Activated T-helper 1 cell treated with Interleukin-2 at 50 U/mL for 16 hours (primary cell): ENCODE measurements at places on chromosomes 2 and 18.
A peak's percentile ranks its signal among the peaks of the same experiment; 100 is the strongest.

DNA sequence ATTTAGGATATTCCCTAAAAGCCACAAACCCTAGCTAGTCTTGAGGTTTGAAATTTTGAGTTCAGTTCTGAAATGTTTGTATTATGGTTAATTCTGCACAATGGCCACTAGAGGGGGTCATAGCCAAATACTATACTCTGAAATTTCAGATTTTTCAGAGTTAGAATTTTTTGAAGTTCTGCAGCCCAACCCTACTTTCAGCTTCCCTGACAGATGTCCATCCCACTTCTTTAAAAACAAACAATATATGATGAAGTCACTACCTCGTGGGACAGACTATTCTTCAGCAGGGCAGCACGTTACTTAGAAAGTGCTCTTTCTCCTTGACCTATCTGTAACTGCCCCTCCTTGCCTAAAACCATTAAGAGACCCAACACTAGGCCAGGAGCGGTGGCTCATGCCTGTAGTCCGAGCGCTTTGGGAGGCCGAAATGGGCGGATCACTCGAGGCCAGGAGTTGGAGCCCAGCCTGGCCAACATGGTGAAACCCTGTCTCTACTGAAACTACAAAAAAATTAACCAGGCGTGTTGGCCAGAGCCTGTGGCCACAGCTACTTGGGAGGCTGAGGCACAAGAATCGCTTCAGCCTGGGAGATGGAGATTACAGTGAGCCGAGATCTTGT, 48.2 kb upstream of the PAPOLG start:
- DNase-seq = no peak

DNA sequence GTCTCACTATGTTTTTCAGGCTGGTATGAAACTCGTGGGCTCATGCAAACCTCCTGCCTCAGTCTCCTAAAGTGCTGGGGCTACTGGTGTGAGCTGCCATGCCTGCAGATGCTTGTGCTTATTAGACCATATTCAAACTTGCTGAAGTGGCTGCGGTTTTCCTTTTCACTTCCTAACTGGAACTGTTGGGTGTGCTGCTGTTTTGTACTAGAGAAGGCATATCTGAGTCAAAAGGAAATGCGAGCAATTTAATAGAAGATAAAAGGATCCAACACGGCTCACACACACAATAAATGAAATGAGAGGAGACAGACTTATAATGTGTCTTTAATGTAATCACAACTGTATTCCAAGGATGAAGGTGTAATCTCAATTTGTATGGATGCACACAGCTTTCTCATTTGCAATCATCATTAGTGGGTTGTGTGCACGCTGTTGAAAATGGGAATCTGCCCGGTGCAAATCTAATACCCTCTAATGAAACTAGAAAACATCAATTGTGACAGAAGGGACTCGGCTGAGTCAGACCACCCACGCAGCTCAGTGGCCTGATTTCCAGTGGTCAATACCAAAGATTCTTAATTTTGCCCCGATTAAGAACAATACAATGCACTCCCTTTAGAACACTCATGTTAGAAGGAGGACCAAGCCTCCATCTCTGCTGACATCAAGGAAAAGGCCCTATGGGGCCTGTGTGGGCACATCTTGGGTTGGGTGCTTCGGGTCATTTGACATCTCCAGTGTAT, 532.7 kb downstream of the TDRD15 start:
- DNase-seq = no peak

DNA sequence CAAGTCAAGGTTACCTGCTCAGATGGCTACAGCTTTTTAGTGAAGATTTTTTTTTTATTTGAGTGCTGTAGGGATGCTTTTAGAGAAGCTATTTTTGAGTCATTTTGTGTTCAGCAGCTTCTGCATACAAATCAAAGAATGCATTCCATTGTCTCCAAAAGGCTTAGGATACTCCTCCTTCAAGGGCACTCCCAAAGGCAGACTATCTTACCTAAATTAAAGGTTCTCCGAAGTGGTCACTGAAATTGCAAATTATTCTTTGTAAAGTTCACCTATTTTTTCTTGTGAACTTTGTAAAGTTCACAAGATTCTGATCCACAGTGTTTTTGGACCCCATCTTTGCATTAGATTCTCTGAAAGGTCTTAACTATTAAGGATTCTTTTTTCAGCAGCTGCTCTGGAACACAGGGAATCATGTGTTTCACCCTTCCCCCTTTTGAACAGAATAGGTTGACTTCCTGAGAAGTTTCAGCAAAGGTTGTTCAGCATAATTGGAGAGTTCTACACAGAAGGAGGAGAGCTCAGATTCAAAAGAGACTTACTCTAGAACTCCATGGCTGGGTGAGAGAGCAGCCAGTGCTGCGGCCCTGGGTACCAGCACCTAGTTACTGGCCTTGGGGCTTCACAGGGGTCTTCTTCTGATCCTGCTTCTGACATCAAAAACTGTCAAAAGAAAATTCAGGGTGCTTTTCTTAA, 14.5 kb downstream of the CLIP4 start:
- DNase-seq = no peak

GRCh38 chr2:240559286-240559685, 871 bp upstream of the DUSP28 start:
- no peak for DNase-seq

- no peak for DNase-seq
Measured at GRCh38 chr2:54329482-54330161, 73.6 kb upstream of the TSPYL6 start.

DNA sequence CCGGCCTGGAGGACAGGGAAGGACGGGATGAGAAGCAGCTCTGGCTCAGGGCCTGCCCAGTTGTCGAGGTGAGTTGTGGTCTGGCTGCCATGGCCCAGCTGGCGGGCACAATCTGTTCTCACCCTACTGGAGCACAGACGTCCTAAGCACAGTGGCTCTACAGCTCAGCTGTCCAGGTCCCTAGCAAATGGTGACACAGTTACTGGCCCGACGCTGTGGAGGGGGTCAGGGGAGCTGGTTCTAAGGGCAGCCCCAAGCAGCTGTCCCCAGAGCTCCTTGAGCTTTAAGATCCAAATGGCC, 32.9 kb downstream of the KCNK3 start:
- no peak for DNase-seq

- no peak for DNase-seq
Measured at GRCh38 chr2:206845877-206846276, 80.5 kb downstream of the FASTKD2 start.

- DNase-seq = no peak
Measured at GRCh38 chr18:63575681-63576080, 11.5 kb upstream of the SERPINB13 start.

DNA sequence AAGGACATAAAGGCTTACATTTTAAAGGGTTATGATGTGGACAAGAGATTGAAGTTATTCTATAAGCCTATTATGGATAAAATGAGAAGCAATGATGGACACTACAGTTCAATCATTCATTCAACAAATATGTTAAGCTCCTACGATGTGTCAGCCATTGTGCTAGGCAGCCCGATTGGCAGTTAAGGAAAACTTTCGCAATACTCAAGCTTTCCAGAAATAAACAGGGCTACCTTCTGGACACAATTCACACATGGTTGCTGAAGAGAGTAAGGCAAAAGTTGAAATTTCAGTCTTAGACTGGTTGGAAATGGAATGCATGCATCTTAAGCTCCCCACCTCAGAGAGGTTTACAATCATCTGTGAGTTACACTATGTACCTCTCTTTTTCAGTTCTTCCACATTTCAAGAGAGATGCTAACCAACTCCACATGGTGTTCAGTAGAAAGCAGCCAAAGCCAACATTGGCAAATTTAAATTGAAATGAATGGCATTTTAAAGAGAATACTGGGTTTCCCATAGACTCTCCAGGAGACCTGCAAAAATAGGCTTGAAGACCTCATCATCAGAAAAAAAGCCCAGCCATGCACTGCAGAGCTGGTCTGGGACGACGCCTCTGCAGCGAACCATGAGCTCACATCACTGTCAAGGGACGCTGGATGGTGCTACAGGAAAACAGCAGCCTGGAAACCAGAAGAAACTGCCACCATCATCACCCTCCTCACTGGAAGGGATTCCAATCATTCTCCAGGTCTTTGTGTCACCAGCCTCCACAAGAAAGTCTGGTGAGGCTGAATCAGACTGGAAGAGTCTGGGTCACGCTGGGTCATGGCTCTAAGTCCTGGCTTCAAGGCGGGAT, 276.3 kb downstream of the AFF3 start:
- DNase-seq = no peak

DNA sequence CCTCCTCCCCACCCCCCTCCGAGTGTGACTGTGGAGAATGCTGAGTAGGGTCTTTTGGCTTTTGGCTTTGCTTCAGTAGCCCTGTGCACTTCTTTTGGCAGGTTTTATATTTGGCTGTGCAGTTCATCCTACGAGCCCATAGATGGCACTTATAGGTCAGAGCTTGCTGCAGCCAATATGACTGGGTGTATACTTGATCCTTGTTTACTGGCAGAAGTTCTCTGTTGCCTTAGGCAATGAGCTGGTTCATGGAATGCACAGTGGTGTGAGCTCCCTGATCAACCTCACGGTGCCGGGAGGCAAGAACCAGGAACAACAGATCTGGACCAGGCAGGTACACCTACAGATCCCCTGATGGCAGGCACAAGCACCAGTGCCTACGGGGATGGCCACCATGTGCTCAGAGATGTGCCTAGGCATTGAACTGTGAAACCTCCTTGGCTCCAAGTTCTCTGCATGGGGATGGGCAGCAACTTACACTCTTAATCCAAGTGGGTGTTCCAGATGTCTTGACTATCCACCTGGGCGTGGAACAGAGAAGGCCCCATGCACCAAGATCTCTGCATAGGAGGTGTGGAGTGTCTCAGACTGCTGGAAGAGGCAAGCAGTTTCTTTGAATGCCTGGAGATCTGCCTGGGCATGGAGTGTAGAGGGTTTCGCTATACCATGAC, 190.4 kb downstream of the KIAA1328 start:
- no peak for DNase-seq

DNA sequence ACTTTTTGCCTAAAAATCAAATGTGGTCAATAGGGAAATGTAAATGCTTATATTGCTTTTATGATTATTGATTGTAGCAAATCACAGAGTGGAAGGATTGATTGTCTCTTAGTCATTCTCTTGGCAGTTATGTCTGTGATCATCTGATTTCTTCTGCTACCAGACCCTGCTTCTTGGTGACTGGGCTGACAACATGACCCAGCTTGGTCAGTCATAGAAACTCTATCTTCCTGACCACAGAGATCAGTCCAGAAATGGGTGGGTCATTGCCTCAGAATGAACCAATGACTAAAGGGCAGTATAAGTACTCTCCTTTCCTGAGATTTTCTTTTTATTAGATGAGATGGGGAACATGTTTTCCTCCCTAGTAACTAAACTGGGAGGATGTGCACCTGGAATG, 87.6 kb downstream of the MAIP1 start:
- no peak for DNase-seq

GRCh38 chr2:182368446-182368845, 58.4 kb downstream of the PDE1A start:
- DNase-seq = no peak

DNA sequence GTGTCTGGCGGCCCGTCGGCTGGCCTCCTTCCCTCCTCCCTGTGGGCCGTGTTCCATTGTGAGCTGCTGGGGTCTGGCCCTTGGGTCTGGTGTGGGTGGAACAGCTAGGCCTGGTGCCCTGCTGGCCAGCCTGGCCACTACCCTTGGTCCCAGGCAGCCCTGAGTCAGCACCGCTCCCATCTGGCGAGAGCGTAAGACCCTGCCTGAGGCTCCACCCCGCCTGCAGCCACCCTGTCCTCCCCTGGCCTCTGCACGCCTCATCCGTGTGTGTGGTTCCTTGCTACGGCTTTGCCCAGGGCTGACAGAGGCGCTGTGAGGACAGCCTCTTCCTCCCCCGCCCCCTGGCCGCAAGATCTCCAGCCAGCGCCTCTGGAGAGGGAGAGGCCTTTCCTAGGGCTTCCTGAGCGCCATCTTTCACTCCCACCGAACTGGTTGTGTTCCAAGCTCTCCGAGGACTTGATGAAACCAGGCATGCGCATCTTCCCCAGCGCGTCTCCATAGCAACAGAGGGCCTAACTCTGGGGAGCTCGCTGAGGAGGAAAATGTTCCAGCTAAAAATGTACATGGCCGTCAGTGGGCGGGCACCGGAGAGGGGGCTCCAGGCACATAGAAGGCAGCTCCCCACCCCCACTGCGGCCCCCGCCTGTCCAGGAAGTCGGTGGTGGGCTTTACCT, 83.0 kb downstream of the STPG4 start:
- no peak for DNase-seq

- DNase-seq = no peak
Measured at GRCh38 chr18:78826631-78827030, 153.0 kb upstream of the SALL3 start.

- DNase-seq = no peak
Measured at GRCh38 chr2:230664128-230664527, 48.5 kb upstream of the CAB39 start.

DNA sequence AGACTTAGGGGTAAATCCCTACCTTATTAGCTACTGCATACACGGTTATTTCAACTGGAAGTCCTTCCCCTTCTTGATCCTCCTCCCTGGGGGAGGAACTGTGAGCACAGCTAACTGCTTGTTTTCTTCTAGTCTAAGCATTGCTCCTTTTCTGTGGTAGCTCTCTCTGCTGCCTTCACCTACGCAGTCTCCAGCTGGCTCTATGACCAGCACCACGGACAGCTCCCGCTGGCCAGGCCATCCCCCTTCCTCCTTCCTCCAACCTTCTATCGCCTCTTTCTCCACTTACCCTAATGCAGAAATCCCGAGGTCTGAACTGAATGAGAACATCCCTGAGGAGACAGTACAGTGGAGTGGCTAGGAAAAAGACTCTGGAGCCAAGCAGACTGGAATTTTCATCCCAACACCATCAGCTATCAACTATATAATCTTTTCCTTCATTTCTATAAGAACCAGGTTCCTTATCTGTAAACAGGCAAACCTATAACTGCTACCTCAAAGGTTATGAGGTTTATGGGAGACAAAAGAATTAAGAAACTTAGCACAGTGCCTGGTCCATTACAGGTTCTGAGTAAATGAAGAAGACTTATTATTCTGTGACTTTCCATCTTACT, 4.7 kb upstream of the CFAP65 start:
- no peak for DNase-seq

DNA sequence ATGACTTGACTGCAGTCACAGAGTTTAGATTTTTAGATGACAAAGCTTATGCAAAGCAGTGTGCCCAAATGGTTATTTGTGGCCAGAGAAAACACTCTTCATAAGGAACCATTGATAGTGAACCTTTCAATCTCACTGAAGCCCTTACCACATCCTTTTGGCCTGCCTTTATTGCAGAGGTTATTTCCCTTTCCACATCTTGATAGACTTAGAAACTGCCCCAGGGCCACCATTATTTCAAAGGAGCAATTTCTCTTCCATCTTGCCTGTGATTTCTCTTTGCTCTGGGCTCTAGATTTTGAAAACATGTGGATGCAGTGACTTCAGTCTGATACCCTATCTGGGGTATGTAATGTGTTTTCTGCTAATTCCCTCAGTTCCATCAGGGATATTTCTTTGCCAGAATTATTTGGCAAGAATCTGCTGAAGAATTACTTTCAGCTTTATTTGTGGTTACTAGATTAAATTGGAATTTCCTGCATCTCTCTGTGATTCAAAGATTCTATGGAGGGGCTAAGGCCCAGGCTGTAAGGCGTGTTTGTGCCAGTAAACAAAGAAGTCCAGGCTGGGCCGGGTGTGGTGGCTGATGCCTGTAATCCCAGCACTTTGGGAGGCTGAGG, 51.0 kb downstream of the MOGAT1 start:
- DNase-seq = no peak

- DNase-seq = no peak
Measured at GRCh38 chr2:146124741-146125140, 1604.8 kb upstream of the ZEB2 start.

- DNase-seq = peak; percentile 92
Measured at GRCh38 chr2:61470965-61471904, at the start of gene USP34. Gene USP34, minus strand, starts transcription at chr2:61471087. Its CDS starts 395 bp downstream, at chr2:61470692.

GRCh38 chr2:241539616-241540374, 18.8 kb upstream of the BOK start:
- DNase-seq = no peak
